IMR-90 (cell line): ENCODE measurements at places on chromosomes 16 and 17. TPM values are rescaled to one million over a fixed set of nuclear protein-coding genes. Genes with fewer than 3 reads are reported as not detected.
A peak's percentile ranks its signal among the peaks of the same experiment; 100 is the strongest.

GRCh38 chr17:36935671-36936454 is 1.4 kb upstream of the LHX1 start:
- no peak for DNase-seq

- DNase-seq, result peak; percentile 73
These were observed 19.9 kb upstream of the RAB11FIP4 start for GRCh38 chr17:31371511-31372097.

The KRT16 gene
- not detected in 2 replicates for total RNA-seq

GRCh38 chr17:45841883-45842525 is 2.7 kb upstream of the SPPL2C start:
- no peak for DNase-seq

DNA sequence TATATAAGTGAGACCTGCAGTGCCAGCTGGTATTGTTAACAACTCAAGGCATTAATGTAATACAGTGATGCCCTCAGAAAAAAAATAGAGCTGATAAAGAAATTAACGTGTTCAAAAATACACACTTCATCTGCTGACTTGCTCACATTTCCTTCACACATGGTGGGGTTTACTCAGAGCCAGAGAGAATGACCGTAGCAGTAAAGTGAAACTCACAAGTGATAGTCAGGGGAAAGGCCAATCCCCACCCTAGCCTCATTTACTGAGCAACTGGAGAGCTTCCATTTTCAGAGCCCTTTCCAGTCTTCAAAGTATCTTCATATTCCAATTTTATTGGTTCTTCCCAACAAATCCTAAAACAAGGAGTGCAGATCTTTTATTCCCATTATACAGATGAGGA is 74.0 kb upstream of the HLF start:
- no peak for DNase-seq

The KRTAP2-2 gene
- total RNA-seq, result not detected in 2 replicates

- DNase-seq, result no peak
These were observed 9.5 kb downstream of the SLC9A5 start for GRCh38 chr16:67258161-67258835.

DNA sequence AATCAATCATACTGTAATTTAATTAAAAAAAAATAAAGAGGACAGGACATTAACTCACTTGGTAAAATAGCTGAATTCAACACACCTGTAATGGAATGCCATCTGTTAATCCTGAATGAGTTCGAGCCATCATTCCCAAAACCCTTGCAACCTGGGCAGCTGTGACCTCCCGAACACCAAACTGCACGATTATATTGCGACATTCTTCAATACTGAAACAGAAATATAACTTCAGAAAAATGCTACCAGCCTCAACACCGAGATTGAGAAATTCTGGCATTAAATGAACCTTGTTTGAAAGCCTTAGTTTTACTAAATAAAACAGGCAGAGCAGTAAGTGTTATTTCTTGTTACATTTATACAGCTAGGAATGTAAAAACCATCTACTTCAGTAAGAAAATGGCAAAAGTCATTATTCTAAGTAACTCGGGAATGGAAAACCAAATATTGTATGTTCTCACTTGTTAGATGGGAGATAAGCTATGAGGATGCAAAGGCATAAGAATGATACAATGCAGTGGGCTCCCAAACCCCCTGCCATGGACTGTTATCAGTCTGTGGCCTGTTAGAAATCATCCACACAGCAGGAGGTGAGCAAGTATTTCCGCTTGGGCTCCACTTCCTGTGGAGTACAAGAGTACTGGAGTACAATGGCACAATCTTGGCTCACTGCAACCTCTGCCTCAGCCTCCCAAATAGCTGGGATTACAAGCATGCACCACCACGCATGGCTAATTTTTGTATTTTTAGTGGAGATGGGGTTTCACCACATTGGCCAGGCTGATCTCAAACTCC is 46.5 kb downstream of the CNOT1 start:
- no peak for DNase-seq

DNA sequence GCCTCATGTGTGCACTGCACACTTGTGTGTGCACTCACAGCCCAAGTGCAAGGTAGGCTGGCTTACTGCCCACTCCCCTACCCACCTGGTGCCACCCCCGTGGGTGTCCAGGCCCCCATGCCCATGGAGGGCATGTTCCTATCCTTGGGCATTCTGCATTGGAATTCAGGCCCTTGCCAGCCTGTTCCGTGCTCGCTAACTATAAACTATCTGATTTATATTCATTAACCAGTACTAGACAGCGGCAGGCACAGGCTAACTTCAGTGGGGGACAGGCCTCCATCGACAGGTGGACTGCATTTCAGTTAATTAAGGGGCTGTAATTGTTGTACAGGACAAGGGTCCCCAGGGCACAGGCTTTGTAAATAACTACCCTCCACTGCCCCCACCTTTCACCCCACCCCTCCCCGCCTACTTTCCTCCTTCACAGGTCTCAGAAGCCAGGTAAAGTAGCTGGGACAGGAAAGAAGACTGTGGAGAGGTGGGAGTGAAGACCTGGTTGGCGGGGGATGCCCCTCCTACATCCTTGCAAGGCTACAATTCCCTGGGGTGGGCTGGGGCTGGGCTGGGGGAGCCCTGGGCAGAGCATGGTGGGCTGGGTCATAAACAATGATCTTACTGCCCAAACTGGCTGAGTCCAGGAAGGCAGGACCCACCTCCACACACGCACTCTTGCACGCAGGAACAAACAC is 119.0 kb upstream of the LHX1 start:
- no peak for DNase-seq

The PPP1R27 gene
- total RNA-seq, result not detected in 2 replicates

- no peak for DNase-seq
These were observed 37.9 kb downstream of the ATP2C2 start for GRCh38 chr16:84406006-84406963.

DNA sequence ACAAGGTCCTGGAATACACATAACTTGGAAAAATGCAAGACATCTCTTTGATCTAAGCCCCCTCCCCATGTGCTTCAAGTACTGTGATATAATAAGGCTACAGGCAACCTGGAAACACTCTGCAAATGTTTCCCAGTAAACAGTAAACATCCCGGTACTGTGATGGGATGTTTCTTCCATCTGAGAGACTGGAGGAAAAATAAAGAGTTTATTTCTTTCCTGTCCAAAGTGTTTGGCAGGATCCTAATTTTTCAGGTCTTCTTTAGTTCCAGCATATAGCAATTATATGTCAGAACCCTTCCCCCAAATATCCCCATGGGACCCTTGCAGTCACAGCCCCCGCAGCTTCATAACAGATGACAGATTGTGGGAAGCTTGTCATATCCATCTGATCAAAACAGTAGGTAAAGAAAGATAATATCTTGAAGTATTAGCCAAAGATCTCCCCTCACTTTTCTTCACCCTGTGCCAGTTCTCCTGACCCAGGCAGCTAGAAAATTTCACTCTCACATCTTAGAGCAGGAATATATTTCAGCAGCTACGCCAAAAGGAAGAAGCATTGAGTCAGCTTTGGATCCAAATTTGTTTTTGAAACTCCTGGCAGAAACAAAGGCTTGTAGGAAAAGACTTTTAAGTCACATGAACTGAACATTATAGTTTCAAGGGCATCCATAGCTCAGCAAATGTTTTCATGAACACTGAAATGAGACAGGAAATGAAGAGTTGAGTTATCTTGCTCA is 141.3 kb downstream of the HS3ST3A1 start:
- peak; percentile 11 for DNase-seq

- DNase-seq, result peak; percentile 83
These were observed 6.1 kb downstream of the DRG2 start for GRCh38 chr17:18093616-18094408.

- no peak for DNase-seq
These were observed 14.3 kb downstream of the PIK3R5 start for GRCh38 chr17:8951206-8951605.

GRCh38 chr16:1530349-1530882 is 3.0 kb upstream of the TMEM204 start:
- DNase-seq, result no peak

DNA sequence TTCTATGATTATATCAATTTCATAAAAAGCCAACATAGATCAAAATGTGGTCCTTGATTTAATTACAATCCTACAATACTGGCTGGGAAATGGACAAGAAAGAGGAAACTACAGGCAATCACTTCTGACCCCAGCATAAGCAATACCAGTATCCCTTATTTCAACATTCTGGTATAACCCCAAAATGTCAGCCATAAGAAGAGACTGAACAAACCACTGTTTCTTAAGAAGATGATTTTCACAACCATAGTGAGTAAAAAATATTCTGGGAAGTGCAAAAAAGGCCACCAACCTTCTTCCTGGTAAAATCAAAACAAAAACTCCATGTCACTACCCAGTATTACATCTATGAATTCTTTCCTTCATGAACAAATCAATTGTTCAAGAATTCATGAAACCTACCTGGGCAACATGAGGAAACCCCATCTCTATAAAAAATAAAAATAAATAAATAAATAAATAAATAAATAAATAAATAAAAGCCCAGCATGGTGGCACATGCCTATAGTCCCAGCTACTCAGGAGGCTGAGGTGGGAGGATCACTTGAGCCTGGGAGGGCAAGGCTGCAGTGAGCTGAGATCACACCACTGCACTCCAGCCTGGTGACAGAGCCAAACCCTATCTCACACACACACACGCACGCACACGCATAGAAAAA is 7.5 kb downstream of the N4BP1 start:
- DNase-seq, result no peak

DNA sequence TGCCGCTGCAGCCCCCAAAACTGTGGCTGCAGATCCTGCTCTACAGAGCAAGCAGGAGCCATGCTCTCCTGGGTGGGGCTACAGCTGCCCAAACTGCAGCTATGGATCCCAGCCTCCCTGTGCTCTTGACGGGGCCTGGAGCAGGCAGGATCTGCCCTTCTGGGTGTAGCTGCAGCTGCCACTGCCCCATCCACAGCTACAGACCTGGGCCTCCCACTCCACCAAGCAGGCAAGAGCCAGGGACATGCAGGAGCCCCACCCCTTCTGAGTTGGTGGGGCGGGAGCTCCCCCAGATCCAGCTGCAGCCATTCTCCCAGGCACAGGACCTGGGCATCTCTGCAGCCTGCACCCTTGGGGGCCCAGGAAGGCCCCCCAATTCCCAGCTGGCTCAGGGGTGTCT is 551.2 kb upstream of the CA10 start:
- no peak for DNase-seq

The CHMP6 gene
- 5.0 and 7.2 TPM in 2 replicates for total RNA-seq

The BAIAP3 gene
- 0.36 and 0.56 TPM in 2 replicates for total RNA-seq

DNA sequence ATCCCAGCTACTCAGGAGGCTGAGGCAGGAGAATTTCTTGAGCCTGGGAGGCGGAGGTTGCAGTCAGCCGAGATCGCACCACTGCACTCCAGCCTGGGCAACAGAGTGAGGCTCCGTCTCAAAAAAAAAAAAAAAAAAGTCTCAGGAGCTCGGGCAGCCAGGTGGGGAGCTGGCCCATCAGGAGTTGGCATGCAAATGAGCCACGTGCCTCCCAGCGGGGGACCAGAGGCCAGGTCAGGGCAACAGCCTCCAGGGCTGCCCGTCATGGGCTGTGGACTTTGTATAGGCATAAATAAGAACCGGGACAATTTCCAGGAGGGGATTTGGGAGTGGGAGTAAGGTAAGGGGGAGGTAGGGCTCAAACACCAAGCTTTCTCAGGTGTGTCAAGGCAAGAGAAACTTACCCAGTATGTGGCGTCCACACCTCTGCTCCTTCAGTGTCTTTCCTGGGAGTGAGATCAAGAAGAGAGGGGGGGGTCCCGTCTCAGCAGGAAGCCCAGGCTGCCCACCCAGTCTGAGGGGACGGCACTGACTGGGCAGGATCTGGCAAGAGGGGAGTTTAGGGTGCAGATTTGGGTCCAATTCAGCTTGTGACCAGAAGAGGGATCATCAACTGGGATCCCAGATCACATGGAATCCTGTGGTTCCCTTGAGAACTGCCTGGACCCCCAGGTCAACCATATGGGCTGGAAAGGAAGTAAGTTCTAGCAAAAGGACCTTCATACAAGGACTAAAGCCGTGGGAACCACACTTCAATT is 22.3 kb upstream of the G6PC1 start:
- no peak for DNase-seq

- no peak for DNase-seq
These were observed 568.2 kb upstream of the EEF2KMT start for GRCh38 chr16:5665834-5666233.

GRCh38 chr17:49845321-49845720 is 2.5 kb downstream of the TAC4 start:
- DNase-seq, result no peak

GRCh38 chr17:61815863-61816503 is 47.3 kb downstream of the BRIP1 start:
- no peak for DNase-seq

The SCNN1B gene
- not detected in 2 replicates for total RNA-seq

DNA sequence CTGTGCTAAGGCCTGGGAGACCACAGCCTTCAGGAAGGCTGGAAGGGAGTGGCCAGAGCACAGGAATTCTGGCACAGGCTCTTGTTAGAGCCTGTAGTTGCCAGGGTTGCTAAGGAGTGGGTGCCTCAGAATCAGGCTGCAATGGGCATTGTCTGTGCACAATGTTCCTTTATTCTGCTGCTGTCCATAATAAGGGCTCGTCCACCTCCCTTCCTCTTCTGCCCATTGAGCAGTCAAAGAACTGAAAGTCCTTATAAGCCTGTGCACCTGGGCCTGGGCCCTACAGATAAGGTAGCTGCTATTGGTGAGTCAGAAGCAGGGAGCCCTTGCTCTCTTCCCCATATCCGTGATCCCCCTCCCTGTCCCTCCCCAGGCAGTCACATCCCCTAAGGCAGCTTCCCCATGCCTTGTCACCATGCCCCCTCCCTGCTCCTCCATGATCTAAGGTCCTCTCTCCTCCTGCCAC is 5.4 kb upstream of the CNGB1 start:
- no peak for DNase-seq

DNA sequence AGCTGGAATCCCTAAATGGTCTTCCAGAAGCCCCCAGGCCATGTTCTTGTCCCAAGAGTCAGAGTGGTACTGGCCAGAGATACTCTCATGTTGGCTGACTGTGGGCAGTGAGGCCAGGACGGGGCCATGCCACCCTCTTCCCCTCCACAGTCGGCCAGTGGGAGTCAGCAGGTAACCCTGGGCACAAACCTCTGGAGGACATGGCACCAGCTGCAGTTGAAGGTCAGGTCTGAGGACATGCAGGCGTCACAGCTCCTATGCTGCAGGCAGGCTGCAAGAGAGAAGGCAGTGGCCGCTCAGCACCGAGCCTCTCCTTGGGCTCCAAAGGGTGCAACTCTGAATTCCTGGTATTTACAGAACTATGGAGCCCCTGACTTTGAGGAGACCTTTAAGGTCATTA is 68.2 kb downstream of the PLXDC1 start:
- DNase-seq, result no peak

The KIFC3 gene
- total RNA-seq, result 38.3 and 48.6 TPM in 2 replicates

The IGF2BP1 gene
- 10.2 and 11.9 TPM in 2 replicates for total RNA-seq

- no peak for DNase-seq
These were observed 21.6 kb upstream of the CLEC18C start for GRCh38 chr16:70151941-70152509.

- DNase-seq, result no peak
These were observed 12.0 kb downstream of the SLC5A10 start for GRCh38 chr17:18964018-18964351.

DNA sequence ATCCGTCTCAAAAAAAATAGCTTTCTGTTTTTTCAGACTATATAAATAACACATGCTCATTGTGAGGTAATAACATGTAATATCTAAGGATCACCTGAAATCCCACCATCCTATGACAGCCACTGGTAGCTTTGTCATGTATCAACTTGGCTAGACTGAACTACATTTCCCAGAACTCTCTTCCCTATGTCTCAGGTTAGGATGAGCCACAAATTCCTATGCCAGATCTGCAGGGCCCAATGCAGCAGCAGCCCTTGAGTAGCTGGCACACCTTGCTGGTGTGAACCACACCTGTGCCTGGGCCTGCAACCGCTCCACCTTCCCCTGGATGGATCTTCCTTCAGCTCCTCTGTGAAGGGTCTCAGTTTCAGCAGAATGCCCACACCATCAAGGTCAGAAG is 28.1 kb downstream of the OGFOD1 start:
- DNase-seq, result no peak

The KRT40 gene
- not detected in 2 replicates for total RNA-seq
